ENCODE measurements at places on chromosomes 2 and 18. TPM values are rescaled to one million over a fixed set of nuclear protein-coding genes. Genes with fewer than 3 reads are reported as not detected.

- DNase-seq, result peak; percentile 41
- no peak overlapping the region for H3K27ac ChIP-seq
- H3K4me3 ChIP-seq, result no peak overlapping the region
- peaks cover 5% of the 10 kb centered on the region for H3K4me1 ChIP-seq
- peaks cover 13% of the 10 kb centered on the region for H3K27me3 ChIP-seq
Observed at GRCh38 chr2:134722728-134723127, 3.9 kb upstream of the TMEM163 start.

DNA sequence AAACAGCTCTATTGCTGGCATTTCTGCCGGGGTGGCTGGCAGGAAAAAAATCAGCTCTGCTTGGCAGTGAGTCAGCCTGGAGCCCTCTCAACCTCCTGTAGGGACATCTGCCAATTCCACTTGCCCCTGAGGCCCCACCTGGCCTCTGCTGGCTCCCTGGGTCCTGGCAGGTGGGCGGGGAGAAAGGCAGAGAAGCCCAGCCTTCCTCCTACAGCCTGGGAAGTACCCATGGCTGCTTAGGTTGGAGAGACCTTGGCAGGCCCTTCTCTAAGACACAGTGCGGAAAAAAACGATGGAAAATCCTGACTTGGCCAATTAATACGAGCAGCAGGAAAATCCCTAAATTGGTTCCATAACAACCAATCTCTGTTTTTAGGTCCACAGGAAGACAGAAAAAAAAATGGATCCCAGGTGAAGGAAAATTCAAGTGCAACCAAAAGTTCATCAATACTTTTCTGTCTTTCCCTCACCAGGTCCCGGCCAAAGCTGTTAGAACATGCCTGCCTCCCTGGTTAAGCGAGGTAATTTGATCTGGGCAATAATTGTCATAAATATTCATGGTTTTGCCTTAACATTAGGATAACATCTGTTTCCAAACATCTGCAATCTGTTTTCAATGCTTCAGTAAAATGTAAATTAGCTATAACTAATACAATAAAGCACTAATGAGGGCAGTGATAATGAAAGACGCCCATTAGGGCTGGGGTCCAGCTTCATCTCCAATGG, 245.9 kb downstream of the TFCP2L1 start:
- no peak overlapping the region for H3K27ac ChIP-seq
- DNase-seq, result no peak
- no peaks in the 10 kb centered on the region for H3K27me3 ChIP-seq
- no peak overlapping the region for H3K4me3 ChIP-seq

DNA sequence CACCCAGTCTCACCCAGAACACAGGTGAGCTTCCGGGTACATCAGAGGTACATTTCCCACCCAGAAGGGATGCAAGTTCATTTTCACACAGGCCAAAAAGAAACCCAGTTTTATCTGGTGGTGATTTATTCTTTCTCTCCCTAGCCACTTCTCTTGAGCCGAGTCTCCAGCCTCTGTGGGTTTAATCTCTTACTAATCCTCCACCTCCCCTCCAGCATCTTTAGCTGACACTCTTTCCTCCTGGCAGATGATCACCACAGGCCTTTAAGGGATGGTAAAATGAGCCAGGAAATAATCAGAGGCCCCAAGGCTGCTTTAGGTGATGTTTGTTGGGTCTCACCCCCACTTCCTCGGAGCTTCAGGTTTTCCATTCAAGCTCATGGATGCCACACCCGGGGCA, 145.7 kb upstream of the DLX2 start:
- peaks cover 28% of the 10 kb centered on the region for H3K4me1 ChIP-seq
- no peak overlapping the region for H3K4me3 ChIP-seq
- H3K36me3 ChIP-seq, result no peaks in the 10 kb centered on the region
- H3K27ac ChIP-seq, result no peak overlapping the region

GRCh38 chr2:47867205-47867604, 39.1 kb downstream of the FBXO11 start:
- peaks cover 2% of the 10 kb centered on the region for H3K27me3 ChIP-seq
- no peak for DNase-seq
- no peak overlapping the region for H3K4me3 ChIP-seq
- peaks cover 6% of the 10 kb centered on the region for H3K36me3 ChIP-seq
- H3K4me1 ChIP-seq, result peaks cover 27% of the 10 kb centered on the region
- no peak overlapping the region for H3K27ac ChIP-seq

DNA sequence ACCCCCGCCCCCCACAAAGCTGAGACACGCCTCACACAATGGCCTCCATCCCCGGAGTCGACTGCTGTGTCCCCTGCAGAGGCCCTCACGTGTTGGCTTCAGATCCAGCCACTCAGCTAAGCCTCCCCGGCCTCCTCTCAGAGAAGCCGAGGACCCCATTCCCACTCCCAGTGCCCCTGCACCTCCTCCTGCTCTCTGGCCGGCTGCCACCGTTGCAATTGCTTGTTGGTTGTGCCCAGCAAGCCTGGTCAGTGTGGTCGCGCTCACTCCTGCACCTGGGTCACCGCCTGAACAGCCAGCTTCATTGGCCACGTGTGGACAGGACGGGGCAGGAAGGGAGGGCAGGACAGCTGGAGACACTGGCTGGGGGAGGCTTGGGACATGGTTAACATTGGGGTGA, 191.5 kb upstream of the SALL3 start:
- no peak overlapping the region for H3K27ac ChIP-seq
- peaks cover 18% of the 10 kb centered on the region for H3K36me3 ChIP-seq
- H3K4me3 ChIP-seq, result no peak overlapping the region
- no peak for DNase-seq

DNA sequence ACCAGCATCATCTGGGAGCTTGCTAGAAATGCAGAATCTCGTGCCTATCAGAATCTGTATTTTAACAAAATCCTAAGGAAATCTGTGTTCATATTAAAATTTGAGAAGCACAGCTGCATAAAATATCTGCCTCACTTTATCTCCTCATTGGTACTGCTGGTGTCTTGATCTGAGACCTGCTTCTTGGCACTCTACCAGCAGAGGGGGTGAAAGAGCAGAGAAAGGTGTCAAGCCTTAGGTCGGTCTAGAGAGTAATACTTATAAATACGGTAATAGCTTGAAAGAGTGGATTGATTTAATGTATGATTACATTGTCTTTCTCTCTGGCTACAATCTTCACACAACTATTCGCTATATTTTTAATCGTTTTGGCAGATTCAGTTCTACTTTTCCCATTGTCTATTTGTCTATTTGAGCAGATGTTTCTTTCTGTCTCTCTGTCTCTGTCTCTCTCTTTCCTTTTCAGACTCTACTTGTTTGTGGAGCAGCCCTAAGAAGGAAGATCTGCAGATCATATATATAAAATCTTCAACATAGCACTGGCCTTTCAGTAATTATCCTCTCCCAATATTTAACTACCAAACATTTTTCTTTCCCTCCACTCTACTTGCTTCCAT, 1.7 kb upstream of the GCG start:
- DNase-seq, result peak; percentile 68
- H3K4me1 ChIP-seq, result peaks cover 3% of the 10 kb centered on the region
- H3K36me3 ChIP-seq, result no peaks in the 10 kb centered on the region
- H3K27ac ChIP-seq, result no peak overlapping the region

- peaks cover 39% of the 10 kb centered on the region for H3K36me3 ChIP-seq
- no peak for DNase-seq
- H3K4me3 ChIP-seq, result peak overlapping the region; percentile 48
Observed at GRCh38 chr18:44837482-44838180, 156.9 kb downstream of the SETBP1 start.

GRCh38 chr18:79221136-79221535, 151.9 kb downstream of the ATP9B start:
- H3K36me3 ChIP-seq, result peaks cover 5% of the 10 kb centered on the region
- DNase-seq, result no peak
- H3K27me3 ChIP-seq, result peaks cover 2% of the 10 kb centered on the region
- H3K4me3 ChIP-seq, result no peak overlapping the region
- no peak overlapping the region for H3K27ac ChIP-seq

GRCh38 chr2:79627237-79627636, 114.4 kb downstream of the CTNNA2 start:
- H3K27ac ChIP-seq, result no peak overlapping the region
- no peak for DNase-seq
- H3K4me1 ChIP-seq, result peaks cover 7% of the 10 kb centered on the region
- no peaks in the 10 kb centered on the region for H3K36me3 ChIP-seq
- H3K4me3 ChIP-seq, result no peak overlapping the region
- H3K27me3 ChIP-seq, result no peaks in the 10 kb centered on the region

- H3K27ac ChIP-seq, result no peak overlapping the region
- H3K4me3 ChIP-seq, result no peak overlapping the region
- no peaks in the 10 kb centered on the region for H3K36me3 ChIP-seq
- no peaks in the 10 kb centered on the region for H3K27me3 ChIP-seq
- no peaks in the 10 kb centered on the region for H3K4me1 ChIP-seq
Observed at GRCh38 chr2:2843969-2844548, 513.0 kb upstream of the MYT1L start.

GRCh38 chr2:101307950-101308431, 510 bp downstream of the RNF149 start:
- H3K27ac ChIP-seq, result no peak overlapping the region
- peak; percentile 25 for DNase-seq
- H3K27me3 ChIP-seq, result no peaks in the 10 kb centered on the region
- H3K4me3 ChIP-seq, result peak overlapping the region; percentile 93
- peaks cover 31% of the 10 kb centered on the region for H3K4me1 ChIP-seq

- no peaks in the 10 kb centered on the region for H3K36me3 ChIP-seq
- H3K4me3 ChIP-seq, result no peak overlapping the region
- no peak for DNase-seq
- no peak overlapping the region for H3K27ac ChIP-seq
Observed at GRCh38 chr2:211371465-211371864, 815.1 kb downstream of the CPS1 start.

DNA sequence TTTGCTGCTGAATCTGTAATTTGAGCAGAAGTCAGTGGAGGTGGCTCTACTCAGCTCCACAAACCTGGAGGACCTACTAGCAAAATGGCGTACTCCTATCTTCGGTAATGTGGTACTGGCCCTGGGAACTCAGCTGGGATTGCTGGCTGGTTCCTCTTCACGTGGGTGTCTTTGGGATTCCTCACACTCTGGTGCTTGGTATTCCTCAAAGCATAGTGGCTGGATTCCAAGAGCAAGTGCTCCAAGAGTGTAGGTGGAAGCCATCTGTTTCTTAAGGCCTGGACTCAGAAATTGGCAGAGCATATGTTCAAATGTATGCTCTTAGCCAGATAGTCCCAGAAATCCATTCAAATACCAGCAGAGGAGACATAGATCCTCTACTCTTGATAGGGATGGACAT, 281.9 kb upstream of the CDH7 start:
- H3K36me3 ChIP-seq, result no peaks in the 10 kb centered on the region
- no peaks in the 10 kb centered on the region for H3K4me1 ChIP-seq
- H3K4me3 ChIP-seq, result no peak overlapping the region
- no peak overlapping the region for H3K27ac ChIP-seq

DNA sequence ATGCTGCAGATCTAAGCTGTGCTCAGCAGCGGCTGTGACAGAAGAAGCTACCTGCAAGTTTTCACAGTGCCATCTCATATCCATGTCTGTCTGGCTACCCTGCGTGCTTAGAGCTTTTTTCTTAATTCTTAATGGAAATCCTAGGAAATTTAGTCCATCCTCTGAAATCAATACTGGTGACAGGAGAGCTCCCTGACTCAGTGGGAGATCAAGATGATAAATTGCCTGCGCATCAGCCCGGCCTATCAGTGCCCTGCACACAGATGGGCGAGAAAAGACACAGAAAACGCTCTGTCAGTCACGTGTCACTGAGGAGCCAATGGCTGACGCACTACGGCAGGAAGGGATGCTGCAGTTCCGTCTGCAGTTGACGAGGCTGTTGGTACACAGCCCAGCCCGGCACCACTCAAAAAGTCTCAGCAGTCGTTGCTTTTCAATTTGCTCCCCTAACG, 819.6 kb upstream of the FSHR start:
- no peaks in the 10 kb centered on the region for H3K36me3 ChIP-seq
- H3K4me3 ChIP-seq, result no peak overlapping the region
- H3K4me1 ChIP-seq, result peaks cover 4% of the 10 kb centered on the region
- no peak overlapping the region for H3K27ac ChIP-seq
- DNase-seq, result peak; percentile 24
- H3K27me3 ChIP-seq, result no peaks in the 10 kb centered on the region

The LHCGR gene
- total RNA-seq, result not detected

DNA sequence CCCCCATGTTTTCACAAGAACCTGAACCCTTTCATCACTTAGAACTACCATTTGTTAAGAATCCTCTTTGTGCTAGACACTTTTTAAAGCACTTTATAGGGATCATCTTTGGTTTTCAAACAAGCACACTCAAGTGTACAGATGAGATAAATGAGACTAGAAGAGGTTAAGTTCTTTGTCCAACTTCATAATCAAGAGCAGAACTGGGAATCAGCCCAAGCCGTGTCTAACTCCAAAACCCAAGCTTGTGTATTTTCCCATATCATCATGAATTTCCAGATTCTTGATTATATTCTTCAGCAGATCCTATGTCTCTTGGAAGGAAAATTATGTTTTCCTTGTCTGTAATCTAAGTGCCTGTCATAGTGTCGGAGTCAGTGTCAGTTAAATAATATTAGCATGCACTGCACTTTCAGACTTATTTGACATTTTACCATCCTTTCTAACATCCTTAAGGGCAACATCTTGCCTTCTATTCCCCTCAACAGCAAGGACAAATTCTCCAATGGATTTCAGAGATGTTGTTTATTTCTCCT, 123.0 kb upstream of the SETBP1 start:
- H3K4me3 ChIP-seq, result no peak overlapping the region
- peaks cover 1% of the 10 kb centered on the region for H3K27me3 ChIP-seq
- no peaks in the 10 kb centered on the region for H3K36me3 ChIP-seq
- no peak overlapping the region for H3K27ac ChIP-seq
- H3K4me1 ChIP-seq, result peaks cover 29% of the 10 kb centered on the region
- DNase-seq, result no peak

DNA sequence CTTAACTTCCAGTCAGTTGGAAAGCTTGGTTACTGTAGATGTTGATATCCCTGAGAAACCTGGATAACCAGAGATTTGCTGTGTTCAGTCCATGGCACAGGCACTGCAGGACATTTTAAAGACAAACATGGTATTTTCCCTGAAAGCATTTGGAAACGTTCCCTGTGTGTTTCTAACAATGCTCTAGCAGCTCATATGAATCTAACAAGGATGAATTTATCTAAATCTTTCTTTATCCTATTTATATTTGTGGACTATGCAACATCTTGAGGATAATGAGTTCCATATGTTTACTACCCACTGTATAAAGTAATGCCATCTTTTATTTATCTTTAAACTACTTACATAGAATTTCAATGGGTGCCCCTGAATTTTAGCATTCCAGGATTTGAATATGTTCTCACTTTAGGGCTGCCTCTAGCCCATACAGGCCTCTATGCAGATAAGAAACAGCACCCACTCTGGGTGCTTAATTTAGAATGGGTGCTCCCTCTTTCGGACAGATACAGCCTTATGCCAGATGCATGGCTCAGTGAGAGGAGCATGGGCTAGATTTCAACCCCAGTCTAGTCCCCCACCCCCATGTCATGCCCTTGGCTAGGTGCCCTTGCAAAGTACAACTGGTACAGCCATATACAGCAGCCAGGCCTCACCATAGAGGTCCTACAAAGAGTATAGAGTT, 50.6 kb upstream of the NEMP2 start:
- no peak overlapping the region for H3K4me3 ChIP-seq
- no peak for DNase-seq
- no peaks in the 10 kb centered on the region for H3K4me1 ChIP-seq

Data from endothelial cell (in vitro differentiated cells).